ENCODE measurements at places on chromosomes 2 and 18.

GRCh38 chr2:106970471-106971261 is 84.7 kb upstream of the ST6GAL2 start:
- DNase-seq, result peak; percentile 9

DNA sequence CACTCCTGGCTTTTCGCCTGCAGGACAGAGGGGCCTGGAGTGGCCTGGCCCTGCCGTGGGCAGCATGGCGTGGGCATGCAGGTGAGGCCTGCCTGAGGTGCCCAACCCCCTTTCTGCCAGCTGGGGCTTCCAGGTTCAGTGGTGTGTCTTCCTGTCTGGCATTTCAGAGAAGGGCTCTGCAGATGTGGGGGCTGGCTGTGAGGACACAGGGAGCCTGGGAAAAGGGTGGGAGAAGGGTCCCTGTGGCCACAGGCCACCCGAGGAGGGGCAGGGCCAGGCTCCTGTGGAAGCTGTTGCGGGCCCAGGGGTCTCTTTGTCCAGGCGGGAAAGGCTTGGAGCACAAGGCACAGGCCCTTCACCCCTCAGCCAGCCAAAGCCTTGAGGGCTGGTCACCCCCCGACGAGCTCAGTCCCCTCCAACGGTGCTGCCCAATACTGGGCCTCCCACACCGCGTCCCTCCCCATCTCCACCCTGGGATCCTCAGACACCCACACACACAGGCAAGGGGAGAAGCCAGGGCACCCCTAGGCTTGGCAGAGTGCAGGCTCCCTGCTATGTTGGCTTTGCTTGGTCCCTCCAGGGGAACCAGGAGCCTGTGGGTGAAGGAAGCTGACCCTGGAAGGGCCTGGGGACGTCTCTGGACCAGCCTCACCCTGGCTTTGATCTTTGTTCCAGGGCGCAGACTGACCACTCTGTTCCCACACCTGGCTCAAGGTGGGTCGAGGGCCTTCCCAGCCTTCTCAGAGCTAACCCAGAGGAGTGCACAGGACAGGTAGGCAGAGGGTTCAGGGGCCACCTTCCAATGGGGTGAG is 3.7 kb upstream of the AQP12A start:
- DNase-seq, result no peak

DNA sequence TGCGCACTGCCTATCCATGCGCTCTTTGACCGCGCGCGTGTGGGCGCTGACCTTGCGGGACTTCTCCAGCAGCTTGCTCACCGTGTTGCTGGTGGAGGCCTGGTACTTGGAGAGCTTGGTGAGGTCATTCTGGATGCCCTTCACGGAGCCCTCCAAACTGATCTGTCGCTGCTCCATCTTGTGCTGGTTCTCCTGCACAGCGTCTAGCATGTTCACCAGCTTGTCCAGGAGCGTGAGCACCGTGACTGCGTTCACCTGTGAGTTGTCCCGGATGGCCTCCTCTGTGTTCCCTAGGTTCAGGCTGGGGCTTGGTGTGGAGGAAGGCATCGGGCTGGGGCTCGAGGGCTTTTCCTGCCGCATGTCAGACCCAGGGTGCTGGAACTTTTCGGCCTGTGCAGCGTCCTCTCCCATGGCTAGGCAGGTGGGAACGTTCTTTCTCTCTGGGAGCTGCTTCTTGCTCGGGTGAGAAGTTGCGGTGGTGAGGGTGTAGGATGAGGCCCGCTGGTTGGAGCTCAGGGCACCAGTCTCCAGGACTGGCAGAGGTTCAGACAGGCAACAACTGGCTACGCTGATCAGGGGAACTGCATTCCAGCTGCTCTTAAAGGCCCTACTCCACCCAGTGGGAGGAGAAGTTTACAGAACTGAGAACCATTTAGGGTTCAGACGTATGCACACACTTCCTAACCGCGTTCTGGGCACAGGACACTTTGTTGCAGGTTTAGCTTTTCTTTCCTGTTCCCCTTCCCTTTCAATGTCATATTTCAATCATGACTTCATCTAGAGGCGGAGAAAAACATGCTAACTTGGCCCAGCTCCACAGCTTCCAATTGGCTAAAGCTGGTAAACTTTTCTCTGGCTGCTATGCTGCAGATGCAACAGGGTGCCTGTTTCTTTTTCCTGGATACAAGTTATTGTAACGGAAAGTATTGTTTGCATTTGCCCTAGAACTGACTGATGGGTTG is at the start of gene CAVIN2:
TSS of gene CAVIN2 (minus strand) at position 574 of the 962 bp plus-strand sequence. CDS start at position 411, 163 bp downstream.
- peak; percentile 80 for DNase-seq

- no peak for DNase-seq
Measured at GRCh38 chr2:48080534-48081316, 174.4 kb upstream of the FBXO11 start.

GRCh38 chr18:63182310-63182772 is 137.2 kb downstream of the BCL2 start:
- no peak for DNase-seq

GRCh38 chr2:120750488-120751210 is 15.0 kb downstream of the GLI2 start:
- peak; percentile 47 for DNase-seq

GRCh38 chr2:234958746-234959395 is 7.1 kb downstream of the SH3BP4 start:
- DNase-seq, result peak; percentile 23

DNA sequence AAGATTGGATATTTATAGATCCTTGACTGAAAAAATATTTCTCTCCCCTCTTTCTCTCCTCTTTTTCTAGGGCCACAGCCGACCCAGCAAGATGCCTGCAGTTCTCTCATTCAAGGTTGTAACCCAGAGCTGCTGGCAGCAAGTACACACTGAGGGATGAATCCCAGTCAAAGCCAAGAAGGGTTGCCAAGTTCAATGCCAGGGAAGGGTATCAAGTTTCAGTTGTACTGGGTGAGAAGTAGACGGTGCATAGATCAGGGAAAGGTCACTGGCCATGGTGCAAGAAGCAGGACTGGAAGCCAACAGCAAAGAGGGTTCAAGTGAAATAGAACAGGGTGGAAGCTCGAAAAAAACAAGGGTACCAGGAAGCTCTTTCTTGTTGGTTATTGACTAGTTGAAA is 170.2 kb downstream of the NRP2 start:
- no peak for DNase-seq

DNA sequence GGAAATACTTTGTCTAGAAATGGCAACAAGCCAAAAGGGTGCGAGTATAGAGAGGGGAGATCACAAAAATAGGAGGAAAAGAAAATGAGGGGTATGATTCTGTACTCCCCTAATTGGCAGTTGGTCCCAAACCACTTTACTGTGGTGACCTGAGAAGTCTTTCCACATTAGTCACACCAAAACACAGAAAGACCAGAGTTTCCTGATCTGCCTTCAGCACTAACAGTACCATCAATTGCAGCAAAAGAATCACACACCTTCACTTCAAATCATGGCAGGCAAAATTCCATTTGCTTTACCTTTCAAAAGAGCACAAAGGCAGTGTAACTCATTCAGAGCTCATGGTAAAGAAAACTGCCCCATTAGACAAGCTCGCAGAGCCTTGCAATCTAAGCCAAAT is 86.8 kb downstream of the ALK start:
- DNase-seq, result no peak

GRCh38 chr2:26613241-26614215 is 27.6 kb downstream of the CIB4 start:
- DNase-seq, result no peak

GRCh38 chr2:96233436-96233835 is 24.8 kb upstream of the STARD7 start:
- no peak for DNase-seq

GRCh38 chr2:136173126-136173525 is 55.2 kb upstream of the CXCR4 start:
- no peak for DNase-seq

- no peak for DNase-seq
Measured at GRCh38 chr2:219526320-219527075, 12.2 kb downstream of the ASIC4 start.

GRCh38 chr2:218320704-218321336 is 28.5 kb upstream of the TMBIM1 start:
- no peak for DNase-seq

- no peak for DNase-seq
Measured at GRCh38 chr2:80689106-80689505, 384.6 kb upstream of the LRRTM1 start.

DNA sequence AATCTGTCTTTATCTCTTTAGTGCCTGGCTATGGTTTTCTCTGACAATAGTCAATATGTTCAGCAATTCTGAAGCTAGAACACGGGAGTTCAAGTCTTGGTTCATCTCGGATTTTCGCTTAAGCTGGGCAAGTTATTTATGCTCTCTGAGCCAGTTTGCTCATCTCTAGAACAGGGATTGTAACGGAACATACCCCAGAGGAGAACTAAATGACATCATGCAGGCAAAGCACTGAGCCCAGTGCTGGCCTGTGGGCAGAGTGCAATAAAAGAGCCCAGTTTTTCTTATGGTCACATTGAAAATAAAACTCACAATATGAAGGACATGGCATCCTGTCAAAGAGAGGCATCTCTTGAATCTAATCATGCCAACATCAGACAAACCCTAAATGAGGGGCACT is 143.9 kb downstream of the ZBTB7C start:
- no peak for DNase-seq

DNA sequence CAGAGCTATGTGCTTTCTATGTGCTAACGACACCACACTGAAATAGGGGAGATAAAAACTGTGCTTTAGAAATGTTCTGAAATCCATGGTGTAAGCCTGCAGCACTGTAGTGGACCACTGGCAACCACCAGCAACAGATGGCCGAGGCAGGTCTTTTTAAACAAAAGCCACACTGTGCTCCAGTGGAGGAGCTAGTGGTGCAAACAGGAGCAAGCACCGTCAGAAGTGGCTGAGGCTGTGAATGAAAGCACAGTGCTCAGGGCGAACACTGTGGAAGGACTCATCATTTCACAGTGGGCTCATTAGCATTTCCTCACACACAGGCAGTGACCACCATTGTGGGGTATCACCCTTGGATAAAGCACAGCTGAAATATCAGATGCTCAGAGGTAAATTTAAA is 22.9 kb upstream of the MTX2 start:
- no peak for DNase-seq

- no peak for DNase-seq
Measured at GRCh38 chr2:160984426-160985077, 175.7 kb upstream of the TANK start.

GRCh38 chr2:205001300-205001966 is 456.2 kb downstream of the PARD3B start:
- no peak for DNase-seq

GRCh38 chr2:681312-681711 is 4.1 kb upstream of the TMEM18 start:
- DNase-seq, result no peak

DNA sequence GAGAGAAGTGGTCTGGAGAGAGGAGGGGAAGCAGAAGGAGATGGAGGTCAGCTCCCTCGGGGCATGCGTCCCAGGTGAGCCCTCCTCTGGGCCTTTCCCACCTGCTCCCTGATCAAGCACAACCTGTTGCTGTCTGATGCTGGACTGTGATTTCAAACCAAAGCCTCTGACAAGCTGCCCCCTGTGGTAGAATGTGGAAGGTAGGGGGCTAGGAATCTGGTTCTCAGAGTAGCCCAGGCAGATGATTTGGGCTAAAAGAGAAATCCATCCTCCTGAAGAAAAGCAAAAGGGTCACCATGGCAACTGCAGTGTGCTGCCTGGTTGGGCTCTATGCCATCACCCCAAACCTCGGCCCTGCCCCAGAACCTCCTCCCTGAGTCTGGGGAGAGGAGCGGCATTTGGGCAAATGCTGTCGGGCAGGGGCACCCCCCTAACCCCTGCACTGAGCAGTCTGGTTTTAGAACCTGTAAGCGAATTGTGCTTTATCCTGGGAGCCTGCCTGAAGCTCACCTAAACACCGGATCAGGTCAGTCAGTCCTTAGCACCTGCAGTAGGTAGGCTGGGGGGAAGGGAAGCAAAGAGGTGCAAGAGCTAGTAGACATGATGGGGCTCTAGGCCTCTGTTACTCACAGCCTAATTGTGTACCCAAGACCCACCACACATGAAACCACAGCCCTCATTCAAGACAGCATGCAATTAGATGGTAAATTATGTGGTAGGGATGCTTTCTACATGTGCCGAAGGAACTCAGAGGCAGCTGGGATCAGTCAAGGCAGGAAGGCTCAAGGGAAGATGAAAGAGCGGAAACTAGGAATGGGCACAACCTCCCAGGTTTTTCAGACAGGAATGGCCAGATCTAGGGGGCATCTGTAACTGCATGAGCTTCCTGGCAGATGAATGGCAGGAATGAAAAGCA is 83.5 kb downstream of the DNMT3A start:
- DNase-seq, result no peak

GRCh38 chr2:65016789-65017188 is 27.6 kb downstream of the SLC1A4 start:
- DNase-seq, result no peak

DNA sequence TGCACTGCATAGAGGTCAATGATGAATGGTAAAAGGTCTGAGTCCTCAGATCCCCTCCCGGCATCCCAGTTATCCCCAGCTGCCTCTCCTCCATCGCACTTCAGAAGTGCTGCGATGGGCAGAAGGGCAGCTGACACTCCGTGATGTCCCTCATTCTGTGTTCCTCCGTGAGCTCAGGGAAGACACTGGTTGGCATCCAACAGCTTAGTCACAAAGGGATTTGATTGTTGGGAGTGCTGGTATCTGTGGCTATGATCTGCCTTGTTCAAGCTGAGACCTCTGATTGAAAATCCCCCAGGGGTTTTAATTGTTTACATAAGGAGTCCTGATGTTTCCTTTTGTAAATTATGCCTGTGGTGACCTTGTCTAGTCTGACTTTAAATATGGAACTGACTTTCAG is 19.0 kb upstream of the SAG start:
- peak; percentile 24 for DNase-seq

DNA sequence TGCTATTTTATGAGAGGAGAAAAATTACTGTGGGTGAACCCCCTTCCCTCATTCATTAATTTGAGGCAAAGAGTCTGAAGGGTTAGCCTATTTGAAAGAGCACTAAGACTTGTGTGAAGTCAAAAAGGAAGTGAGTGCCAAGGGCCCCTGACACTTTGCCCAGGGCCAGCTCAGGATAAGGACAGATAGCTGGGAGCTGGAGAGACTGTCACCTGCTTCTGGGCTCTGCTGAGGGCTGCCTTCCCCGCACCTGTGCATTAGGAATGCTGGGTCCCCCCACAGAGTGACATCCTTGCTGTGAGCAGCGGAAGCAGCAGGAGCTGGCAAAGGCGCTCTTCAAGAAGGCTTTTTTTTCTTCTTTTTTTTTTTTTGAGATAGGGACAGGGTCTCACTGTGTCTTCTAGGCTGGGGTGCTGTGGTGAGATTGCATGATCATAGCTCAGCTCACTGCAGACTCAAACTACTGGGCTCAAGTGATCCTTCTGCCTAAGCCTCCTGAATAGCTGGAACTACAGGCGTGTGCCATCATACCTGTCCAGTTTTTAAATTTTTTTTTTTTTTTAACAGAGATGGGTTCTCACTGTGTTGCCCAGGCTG is 148.3 kb downstream of the AQP4 start:
- DNase-seq, result no peak

- no peak for DNase-seq
Measured at GRCh38 chr2:69979902-69980807, 18.7 kb upstream of the ASPRV1 start.

DNA sequence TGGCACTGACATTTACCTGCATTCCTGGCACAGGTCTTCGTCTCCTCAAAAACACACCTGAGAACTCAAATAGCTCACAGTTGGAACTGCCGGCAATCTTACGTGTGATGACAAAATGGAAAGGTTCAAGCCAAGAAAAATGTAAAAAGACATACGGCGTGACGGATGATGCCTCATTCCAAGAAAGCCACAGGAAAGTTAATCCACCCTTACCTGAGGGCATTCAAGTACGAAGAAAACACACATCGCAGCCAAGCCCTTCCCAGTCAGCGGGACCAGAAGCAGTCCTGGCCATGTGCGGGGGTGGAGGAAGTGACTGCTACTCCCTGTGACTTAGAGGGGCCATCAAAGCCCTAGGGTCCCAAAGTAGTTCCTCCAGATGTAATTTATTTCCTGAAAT is 986.3 kb upstream of the CELF4 start:
- no peak for DNase-seq
